Tibial nerve (tissue), 4 donors: ENCODE measurements at places on chromosomes 11 and 22.

GRCh38 chr11:9905960-9906791, 242.3 kb downstream of the SWAP70 start:
- DNase-seq: no peak

- no peak for DNase-seq
Observed at GRCh38 chr11:74896311-74896710, 52.6 kb downstream of the XRRA1 start.

DNA sequence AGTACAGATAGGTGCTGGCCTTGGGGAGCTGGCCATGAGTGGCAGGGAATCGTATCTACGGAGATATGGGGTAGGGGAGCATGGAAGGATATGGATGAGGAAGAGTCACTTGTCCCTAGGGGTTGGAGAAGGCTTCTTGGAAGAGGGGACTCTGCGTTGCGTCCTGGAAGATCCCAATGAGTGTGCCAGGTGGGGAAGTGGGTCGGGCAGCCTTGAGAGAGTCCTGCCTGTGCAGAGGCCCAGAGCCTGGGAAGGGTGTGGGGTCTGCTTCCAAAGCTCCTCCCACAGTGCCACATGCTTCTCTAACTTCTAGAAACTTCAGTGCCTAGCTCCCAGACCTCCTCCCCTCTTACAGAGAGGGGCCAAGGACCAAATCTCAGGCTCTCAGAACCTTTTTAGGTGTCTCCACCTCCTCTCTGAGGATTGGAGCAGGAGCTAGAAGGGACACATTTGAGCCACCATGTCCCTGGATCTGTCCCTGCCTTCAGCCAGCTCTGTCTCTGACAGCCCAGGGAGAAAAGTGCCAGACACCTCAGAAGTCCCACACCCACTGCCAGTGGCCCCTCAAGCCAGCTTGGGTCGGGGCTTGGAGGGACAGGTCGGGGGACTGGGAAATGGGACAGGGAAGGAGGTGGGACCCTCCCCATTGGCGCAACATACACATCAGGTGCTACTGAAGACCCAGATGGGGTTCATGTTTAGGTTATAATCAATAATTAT, 11.0 kb downstream of the RHBDD3 start:
- DNase-seq: no peak

DNA sequence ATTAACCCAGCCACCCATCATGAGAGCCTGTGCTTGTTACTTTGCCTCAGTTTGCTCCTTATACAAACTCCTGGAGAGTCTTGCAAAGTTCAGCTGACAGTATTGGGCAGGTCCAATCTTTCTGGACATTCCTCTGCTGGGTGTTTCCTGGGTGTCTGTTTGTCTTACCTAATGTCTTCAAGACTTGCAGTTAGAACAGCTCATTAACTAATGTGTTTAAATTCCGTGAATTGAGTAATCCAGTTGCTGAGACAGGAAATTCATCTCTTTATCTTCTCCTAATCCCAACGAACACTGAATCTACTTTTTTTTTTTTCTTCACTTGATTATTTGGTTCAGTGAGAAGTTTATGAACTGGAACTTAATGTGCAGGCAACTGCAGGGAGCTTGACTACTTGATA, 20.6 kb downstream of the BCO2 start:
- no peak for DNase-seq

- no peak for DNase-seq
Observed at GRCh38 chr11:4025248-4025966, 69.2 kb upstream of the RRM1 start.

GRCh38 chr22:49672014-49672516, 155.6 kb downstream of the BRD1 start:
- DNase-seq: no peak

DNA sequence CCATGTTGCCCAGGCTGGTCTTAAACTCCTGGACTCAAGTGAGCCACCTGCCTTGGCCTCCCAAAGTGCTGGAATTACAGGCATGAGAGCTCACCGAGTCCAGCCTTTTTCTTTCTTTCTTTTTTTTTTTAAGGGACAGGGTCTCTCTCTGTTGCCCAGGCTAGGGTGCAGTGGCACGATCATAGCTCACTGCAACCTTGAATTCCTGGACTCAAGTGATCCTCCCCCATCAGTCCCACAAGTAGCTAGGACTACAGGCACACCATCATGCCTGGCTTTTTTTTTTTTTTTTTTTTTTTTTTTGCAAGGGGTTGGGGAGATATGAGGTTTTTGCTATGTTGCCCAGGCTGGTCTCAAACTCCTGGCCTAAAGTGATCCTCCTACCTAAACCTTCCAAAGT, 78.5 kb downstream of the MRTFA start:
- no peak for DNase-seq

GRCh38 chr22:45996241-45997076, 19.5 kb upstream of the WNT7B start:
- no peak for DNase-seq

DNA sequence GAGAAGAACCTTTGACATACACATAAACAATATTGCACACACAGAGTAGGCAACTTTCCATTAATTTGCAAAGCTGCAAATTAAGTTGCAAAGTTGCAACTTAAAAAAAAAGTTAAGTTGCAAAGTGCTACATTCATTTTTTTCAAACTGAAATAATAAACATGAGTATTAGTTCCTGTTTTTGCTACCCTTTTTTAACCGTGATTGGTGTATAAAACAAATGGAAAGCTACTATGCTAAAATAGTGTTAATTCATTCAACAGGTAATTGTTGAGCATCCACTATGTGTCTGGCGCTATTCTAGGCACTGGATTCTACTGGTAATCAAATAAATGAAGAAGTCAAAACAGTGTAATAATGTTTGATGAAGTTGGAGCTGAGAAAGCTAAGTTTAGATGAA, 8.1 kb downstream of the ZFP91 start:
- no peak for DNase-seq

DNA sequence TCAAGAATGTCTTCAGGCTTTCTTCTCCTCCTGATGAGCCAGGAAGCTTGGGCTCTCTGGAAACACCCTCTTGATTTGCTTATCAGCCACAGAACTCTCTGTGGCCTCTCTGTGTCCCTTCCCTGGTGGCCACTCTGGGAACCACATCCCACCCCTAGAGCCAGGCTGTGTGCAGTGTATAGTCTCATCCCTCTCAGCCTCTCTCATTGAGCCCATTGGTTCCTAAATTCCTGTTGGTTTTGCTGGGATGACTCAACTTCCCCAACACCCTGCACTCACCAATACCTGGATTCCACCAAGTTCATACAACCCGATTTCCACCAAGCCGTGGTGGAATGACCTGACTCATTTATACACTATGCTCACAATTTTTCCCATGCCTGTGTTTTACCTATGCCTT, 5.2 kb downstream of the IRAG1 start:
- no peak for DNase-seq
